ENCODE measurements at places on chromosomes 7 and 10.

GRCh38 chr7:112067632-112068540 is 138.3 kb downstream of the DOCK4 start:
- no peak for DNase-seq

GRCh38 chr7:34090816-34091215 is 185.5 kb downstream of the BMPER start:
- no peak for DNase-seq

DNA sequence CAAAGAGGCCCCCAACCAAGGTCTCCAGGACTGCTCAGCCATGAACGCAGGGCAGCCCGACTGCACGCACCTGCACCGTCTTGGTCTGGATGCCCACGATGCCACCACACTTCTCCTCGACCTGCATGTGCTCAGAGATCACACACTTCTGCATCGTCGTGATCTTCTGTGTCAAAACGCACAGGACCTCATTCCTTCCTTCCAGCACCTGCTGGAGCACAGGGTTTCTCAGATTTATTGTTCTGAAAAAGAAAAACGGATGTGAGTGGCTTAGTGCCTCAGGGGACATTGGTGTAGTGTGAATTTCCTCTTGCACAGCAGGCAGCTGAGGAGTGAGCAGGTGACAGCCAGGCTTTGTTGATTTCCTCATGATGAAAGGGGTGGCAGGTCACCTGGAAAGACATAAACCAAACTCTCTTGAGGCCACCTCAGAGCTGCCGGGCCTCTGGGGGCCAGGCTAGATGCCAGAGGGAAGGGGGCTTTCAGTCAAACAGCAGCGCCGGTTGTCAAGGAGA is 38.2 kb downstream of the GSDME start:
- no peak for DNase-seq

DNA sequence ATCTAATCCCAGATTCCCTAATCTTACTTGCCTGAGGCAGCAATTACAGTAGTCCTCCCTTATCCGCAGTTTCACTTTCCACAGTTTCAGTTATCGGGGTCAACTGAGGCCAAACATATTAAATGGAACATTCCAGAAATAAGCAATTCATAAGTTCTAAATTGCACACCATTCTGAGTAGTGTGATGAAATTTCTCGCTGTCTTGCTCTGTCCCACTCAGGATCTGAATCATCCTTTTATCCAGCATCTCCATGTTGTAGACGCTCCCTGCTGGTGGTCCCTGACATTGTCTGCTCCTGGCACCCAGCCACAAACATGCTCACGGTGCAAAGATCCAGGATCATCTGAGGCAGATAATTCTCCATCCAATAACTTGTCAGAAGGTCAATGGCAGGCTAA is 128.7 kb upstream of the CXCL12 start:
- DNase-seq, result no peak

DNA sequence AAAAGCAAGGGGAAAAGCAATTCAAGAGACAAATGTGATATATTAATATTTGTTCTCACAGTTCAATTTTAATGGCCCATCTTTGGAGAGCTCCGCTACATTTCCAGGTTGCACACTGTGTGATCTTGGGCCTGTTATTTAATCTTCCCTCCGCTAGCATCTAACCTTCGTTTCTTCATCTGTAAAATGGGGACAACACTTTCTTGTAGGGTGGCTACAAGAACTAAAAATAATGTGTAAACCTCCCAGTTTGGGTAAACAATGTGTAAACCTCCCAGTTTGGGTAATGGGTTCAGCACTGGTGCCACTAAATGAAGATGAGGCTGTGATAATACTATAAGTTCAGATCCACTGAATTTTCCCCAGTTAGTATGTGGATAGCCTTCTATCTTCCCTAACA is 99.5 kb downstream of the CDK6 start:
- no peak for DNase-seq

GRCh38 chr7:17685141-17685540 is 255.2 kb downstream of the SNX13 start:
- no peak for DNase-seq

- peak; percentile 4 for DNase-seq
Observed at GRCh38 chr7:136687693-136688322, 180.6 kb upstream of the CHRM2 start.

DNA sequence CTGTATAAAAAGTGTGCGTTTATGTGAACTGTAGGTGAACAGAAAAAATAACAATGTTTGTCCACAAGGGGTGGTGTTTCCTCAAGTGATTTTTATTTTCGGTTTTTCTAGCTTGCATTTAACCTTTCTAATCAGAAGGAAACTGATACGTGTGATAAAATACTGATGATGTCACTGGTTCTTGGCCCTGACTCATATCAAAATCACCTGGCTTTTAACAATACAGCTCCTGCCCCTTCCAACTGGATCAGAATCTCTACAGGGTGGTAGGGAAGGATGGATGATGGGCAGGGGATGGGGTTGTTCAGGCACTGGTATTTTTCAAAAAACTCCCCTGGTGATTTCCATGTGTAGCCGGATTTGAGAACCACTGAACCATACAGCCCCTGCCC is 10.9 kb downstream of the NPFFR1 start:
- no peak for DNase-seq
